ENCODE measurements at places on chromosomes 5 and 9. TPM values are rescaled to one million over a fixed set of nuclear protein-coding genes. Genes with fewer than 3 reads are reported as not detected.
A peak's percentile ranks its signal among the peaks of the same experiment; 100 is the strongest.

Gene TSSK1B
- total RNA-seq = not detected

DNA sequence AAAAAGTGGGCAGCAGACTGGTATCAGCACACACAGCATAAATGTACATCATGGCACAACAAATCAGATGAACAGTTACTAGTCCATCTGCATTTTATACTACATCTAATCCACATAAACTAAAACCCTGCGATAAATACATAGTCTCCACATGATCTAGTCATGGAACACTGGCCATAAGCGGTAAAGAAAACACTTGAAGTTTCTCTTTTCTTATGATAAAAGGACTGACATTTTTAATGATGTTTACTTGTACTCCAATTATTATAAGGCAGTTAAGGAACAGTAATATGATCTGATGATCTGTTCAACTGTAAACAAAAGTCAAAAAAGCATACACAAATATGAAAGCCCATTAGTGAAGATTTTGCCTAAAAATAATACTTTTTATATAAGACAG is 112.5 kb downstream of the MPDZ start:
- DNase-seq = no peak

DNA sequence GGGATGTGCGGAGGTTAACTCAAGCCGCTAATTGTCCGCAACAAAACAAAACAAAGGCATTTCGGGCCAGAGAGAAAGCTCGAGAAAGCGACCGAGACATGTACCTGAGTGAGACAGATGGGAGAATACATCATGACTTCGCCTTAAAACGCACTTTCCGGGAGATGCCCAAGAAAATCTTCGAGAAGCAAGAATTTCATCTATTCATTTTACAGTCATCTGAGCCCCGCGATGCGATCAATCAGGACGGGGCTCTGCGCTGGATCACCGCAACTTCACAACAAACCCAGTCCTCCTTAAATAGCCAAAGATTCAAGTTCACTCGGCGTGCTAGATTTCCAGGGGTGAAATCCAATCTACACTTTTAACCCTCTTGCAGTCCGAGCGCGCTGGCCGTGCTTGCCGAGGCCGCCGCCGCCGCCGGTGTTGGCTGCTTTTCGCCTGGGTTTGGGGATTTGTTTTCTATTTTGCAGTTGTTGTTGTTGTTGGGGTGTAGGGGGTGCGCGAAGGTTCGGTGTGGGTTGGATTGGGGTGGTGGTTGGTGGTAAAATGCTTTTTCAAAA is 482 bp downstream of the NFIB start:
- DNase-seq = peak; percentile 71

GRCh38 chr5:96884995-96885394 is 8.7 kb downstream of the ERAP2 start:
- no peak for DNase-seq

Measured in upper lobe of right lung (tissue), 1 donor.